ENCODE measurements at places on chromosomes 5 and 9.

DNA sequence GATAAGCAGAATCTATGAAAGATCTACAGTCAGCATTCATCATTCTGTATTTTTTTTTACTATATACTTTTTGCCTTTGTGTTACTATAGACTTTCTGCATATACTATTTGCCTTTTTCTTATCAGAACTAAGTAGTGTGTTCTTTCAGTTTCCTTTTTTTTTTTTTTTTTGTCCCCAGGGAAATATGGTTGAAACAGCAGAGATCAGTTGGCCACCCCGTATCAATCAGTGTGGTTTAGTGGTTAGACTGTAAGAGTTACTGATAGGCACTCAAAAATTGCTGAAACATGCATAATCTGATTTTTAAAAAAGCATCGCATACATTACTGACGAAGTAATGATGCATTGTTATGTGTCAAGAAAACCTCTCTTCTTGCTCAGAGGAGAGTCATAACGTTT lies 990.8 kb upstream of the EDIL3 start:
- H3K36me3 ChIP-seq: no peaks in the 10 kb centered on the region
- no peak overlapping the region for H3K27ac ChIP-seq
- no peaks in the 10 kb centered on the region for H3K4me1 ChIP-seq
- H3K27me3 ChIP-seq: no peaks in the 10 kb centered on the region
- ATAC-seq: no peak
- H3K4me3 ChIP-seq: no peak overlapping the region

DNA sequence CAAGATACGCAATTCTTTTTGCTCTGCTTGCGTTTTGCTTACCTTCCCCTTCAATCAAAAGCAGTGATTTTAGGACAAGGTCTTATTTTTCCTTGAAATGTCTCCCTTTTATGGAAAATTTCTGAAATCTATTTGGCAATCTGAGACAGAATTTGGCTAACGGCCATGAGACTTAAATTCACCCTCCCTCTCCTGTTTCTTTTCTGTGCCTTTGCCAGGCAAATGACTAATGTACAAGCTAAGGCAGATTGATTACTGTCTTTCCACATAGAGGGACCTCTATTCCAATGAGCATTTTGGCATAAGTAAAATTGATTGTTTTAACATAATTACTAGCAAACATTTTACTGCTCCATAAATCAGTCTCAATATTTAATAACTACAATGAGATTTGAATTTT lies 31.7 kb downstream of the FAM81B start:
- H3K27me3 ChIP-seq: peaks cover 9% of the 10 kb centered on the region
- H3K4me3 ChIP-seq: no peak overlapping the region
- no peaks in the 10 kb centered on the region for H3K36me3 ChIP-seq
- ATAC-seq: no peak
- H3K27ac ChIP-seq: no peak overlapping the region

DNA sequence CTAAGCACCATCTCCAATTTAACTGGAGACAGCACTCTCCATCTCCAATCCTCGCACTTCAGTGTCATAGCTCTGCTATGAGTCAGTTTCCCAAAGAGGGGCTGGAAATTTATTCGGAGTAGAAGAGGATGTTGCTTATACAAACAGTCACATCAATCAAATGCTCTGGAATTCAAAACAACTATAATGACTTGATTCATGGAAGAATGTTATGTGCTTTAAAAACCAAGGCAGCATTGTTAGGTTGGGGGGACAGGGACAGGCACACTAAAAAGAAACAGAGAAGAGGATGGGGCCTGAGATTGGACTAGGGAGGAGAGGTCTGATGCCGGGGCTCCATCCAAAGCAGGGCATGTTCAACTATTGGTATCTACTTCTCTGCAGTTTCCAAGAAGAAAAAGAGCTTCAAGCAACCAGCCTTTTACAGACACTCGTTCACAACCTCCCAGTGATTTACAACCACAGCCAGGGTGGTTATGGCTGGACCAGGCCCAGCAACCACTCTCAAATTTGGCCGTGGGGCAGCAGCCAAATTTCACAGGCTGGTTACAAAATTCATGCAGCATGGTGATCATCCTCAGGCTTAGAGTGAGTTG lies 117.5 kb upstream of the ZNF366 start:
- H3K27ac ChIP-seq: no peak overlapping the region
- no peak for ATAC-seq
- H3K27me3 ChIP-seq: peaks cover 26% of the 10 kb centered on the region
- no peaks in the 10 kb centered on the region for H3K36me3 ChIP-seq
- no peak overlapping the region for H3K4me3 ChIP-seq
- no peaks in the 10 kb centered on the region for H3K4me1 ChIP-seq

- H3K4me3 ChIP-seq: no peak overlapping the region
- H3K36me3 ChIP-seq: peaks cover 33% of the 10 kb centered on the region
- ATAC-seq: no peak
- H3K27ac ChIP-seq: no peak overlapping the region
Observed at GRCh38 chr5:139374909-139375308, 8.2 kb downstream of the SLC23A1 start.
